Skin of body (tissue), 3 donors: ENCODE measurements at places on chromosomes 5 and 9. TPM values are rescaled to one million over a fixed set of nuclear protein-coding genes. Genes with fewer than 3 reads are reported as not detected.

GRCh38 chr9:74527718-74528117 lies 30.6 kb downstream of the RORB start:
- DNase-seq: no peak

- DNase-seq: no peak
Observed at GRCh38 chr9:7560669-7561305, 238.8 kb downstream of the DMAC1 start.

DNA sequence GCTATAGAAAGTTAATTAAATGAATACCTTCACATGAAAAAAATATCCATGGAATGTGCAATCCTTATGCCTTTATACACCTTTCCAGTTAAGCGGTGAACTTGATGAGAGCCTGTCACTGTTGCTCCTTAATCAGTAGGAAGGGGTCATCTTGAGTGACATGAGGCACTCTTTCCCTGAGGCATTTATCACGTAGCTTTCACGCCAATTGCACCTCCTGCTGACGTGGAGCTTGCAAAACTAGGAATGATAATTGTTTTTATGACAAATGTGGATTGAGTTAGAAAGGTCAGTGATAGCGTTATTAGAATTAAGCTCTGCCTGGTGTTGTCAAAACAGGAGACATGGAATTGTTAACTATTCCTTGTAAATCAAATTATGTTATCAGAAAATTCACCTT lies 79.7 kb downstream of the SLF1 start:
- no peak for DNase-seq

DNA sequence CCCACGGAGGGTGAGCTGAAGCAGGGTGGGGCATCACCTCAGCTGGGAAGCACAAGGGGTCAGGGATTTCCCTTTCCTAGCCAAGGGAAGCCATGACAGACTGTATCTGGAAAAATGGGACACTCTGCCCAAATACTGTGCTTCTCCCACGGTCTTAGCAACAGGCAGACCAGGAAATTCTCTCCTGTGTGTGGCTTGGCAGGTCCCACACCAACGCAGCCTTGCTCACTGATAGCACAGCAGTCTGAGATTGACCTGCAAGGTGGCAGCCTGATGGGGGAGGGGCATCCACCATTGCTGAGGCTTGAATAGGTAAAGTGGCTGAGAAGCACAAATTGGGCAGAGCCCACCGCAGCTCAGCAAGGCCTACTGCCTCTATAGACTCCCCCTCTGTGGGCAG lies 23.2 kb downstream of the RAB3C start:
- no peak for DNase-seq

GRCh38 chr9:131094622-131095021 lies 1.7 kb upstream of the AIF1L start:
- peak; percentile 36 for DNase-seq

DNA sequence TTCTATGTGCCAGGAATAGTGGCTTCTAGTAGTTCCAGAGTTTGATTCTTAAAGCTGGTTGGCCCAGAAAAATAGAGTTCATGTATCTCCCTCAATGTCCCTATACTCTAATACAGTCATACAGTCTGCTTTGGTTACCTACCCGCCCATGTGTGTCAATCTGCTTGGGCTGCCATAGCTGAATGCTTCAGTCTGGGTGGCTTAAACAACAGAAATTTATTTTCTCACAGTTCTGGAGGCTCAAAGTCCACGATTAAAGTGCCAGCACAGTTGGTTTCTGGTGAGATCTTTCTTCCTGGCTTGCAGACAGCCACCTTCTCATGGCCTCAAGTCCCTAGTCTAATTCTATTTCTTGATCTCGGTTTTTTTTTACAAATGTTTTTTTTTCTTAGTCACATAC lies 1739.0 kb downstream of the MAT2B start:
- no peak for DNase-seq

MAP1B gene
- 44.1 TPM for total RNA-seq

PAX5 gene
- 0.30 TPM for total RNA-seq

APBA1 gene
- 7.7 TPM for total RNA-seq

FNBP1 gene
- total RNA-seq: 76.6 TPM
